ENCODE measurements at places on chromosomes 4 and X.
A peak's percentile ranks its signal among the peaks of the same experiment; 100 is the strongest.

DNA sequence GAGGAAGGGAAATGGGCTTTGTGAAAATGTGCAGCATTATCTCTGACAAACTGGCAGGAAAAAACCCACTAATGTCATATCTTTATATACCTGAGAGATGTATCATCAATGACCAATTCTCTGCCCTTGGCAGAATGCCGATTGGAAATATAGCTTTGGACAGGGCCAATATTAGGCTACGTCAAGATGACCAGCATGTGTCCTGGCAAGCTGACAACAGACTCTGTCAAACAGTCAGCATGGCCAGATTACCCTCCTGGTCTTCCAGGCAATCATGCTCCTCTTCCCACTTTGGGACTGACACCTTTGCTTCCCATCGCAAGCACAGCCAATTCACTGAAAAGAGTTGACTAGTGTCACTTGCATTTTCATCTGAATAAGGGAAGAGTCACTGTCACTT lies 57.0 kb downstream of the SORBS2 start:
- no peak for DNase-seq

DNA sequence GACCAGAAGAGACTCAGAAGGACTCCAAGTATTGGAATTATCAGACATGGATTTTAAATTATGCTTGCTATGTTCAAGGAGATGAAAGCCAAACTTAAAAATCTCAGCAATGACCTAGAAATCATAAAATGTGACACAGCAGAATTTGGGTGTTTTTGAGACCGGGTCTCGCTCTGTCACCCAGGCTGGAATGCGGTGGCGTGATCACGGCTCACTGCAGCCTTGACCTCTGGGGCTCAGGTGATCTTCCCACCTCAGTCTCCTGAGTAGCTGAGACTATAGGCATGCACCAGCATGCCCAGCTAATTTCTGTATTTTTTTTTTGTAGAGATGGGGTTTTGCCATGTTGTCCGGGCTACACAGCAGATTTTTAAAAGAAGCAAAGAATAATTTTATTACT lies 12.7 kb downstream of the TAB3 start:
- no peak for DNase-seq

DNA sequence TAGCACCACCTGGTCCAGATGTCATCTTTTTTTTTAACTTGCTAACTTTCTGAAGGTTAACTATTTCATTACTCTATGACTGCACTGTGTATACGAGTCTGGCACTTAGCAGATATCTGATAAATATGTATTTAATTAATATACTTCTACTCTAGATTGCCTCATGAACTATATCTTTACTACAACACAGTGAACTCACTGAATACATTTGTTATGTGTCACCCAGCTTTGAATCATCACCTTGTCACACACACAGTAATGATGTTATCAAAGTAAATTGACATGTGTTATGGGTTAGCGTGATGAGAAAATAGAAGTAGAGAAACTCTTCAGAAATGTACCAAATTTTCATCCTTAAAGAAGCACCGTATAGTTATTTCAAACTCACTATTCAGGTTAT lies 419.3 kb upstream of the ADGRL3 start:
- no peak for DNase-seq

GRCh38 chr4:5928274-5928673 lies 35.4 kb upstream of the CRMP1 start:
- DNase-seq = peak; percentile 63

- DNase-seq = no peak
Measured at GRCh38 chrX:100648458-100649417, 4.7 kb downstream of the SRPX2 start.

- DNase-seq = no peak
Measured at GRCh38 chr4:118337954-118338353, 14.8 kb downstream of the PRSS12 start.

DNA sequence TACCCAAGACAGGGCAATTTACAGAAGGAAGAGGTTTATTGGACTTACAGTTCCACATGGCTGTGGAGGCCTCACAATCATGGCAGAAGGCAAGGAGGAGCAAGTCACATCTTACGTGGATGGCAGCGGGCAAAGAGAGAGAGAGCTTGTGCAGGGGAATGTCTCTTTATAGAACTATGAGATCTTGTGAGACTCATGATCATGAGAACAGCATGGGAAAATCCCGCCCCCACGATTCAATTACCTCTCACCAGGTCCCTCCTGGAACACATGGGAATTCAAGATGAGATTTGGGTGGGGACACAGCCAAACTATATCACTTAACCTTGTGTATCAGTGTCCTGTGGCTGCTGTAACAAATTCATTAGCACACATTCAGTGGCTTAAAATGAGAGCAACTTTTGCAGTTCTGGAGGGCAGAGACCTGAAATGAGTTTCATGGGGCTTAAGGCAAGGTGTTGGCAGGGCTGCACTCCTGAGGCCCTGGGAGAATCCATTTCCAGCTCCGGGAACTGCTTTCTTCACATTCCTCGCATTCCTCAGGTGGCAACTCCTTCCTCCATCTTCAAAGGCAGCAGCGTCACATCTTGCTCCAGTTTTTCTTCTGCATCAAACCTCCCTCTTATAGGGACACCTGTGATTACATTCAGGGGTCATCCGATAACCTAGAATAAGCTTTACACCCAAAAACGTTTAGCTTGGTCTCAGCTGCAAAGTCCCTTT lies 22.3 kb upstream of the NSG1 start:
- no peak for DNase-seq

GRCh38 chrX:15874672-15875071 lies 20.1 kb upstream of the AP1S2 start:
- DNase-seq = no peak

GRCh38 chr4:76905521-76905920 lies 7.6 kb upstream of the SOWAHB start:
- no peak for DNase-seq

- no peak for DNase-seq
Measured at GRCh38 chrX:100880368-100880767, 6.2 kb upstream of the NOX1 start.

- DNase-seq = no peak
Measured at GRCh38 chr4:148827781-148828180, 385.6 kb upstream of the NR3C2 start.

GRCh38 chr4:81652069-81652478 lies 180.4 kb upstream of the RASGEF1B start:
- no peak for DNase-seq

GRCh38 chrX:39759526-39760224 lies 338.1 kb downstream of the BCOR start:
- no peak for DNase-seq

GRCh38 chr4:94544811-94545210 lies 93.1 kb downstream of the PDLIM5 start:
- DNase-seq = no peak

DNA sequence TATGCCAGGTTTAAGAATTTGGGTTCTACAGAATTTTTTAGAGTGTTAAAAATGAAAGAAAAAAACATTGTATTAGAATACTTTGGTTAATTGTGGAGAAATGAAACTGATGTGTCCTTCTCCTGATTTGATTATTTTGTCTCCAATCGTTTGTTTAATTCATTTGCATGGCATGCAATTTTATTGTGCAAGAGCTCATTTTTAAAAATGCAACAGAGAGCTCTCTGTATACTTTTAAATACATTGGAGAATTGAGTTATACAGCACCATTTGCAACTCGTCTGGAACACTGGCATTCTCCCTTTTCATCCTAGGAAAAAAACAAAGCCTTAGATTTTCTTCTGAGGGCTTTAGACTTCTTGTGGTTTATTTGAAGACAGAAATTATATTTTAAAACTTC lies 689 bp downstream of the EXOC1L start:
- no peak for DNase-seq
